Left lung (tissue), 14 donors: ENCODE measurements at places on chromosomes 12 and 14.

- no peaks in the 10 kb centered on the region for H3K27me3 ChIP-seq
- H3K36me3 ChIP-seq, result no peaks in the 10 kb centered on the region
- DNase-seq, result no peak
- peaks cover 11% of the 10 kb centered on the region for H3K4me1 ChIP-seq
- no peak overlapping the region for H3K4me3 ChIP-seq
Observed at GRCh38 chr12:104991565-104992128, 5.5 kb downstream of the NOPCHAP1 start.

- no peak for DNase-seq
- H3K4me1 ChIP-seq, result no peaks in the 10 kb centered on the region
- no peaks in the 10 kb centered on the region for H3K36me3 ChIP-seq
- no peak overlapping the region for H3K4me3 ChIP-seq
Observed at GRCh38 chr14:33386781-33387180, 448.1 kb downstream of the NPAS3 start.

DNA sequence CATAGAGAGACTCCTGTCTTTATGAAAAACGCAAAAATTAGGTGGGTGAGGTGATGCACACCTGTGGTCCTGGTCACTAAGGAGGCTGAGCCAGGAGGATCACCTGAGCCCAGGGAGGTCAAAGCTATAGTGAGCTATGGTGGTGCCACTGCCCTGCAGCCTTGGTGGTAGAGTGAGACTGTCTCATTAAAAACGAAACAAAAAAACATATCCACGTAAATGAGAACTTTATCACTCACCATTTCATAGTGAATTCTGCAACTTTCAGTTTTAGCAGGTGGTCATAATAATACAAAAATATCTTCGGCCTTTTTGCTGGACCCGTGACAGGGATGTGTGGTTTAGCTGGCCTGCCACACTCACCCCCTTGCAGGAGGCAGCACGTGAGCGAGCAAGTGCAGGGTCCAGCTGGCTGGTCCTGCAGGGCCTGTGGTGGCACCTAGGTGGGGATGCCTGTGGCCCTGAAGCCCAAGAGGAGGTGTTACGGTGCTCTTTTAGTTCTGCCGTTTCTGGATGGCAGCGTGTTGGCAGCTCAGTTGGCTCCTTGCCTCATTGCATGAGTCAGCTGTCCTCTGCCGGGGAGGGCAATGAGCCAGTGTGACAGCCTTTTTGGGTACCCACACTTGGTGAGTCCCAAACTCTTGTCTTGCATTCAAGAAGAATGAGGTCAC lies 1330.7 kb upstream of the TMEM132C start:
- H3K36me3 ChIP-seq, result no peaks in the 10 kb centered on the region
- H3K4me3 ChIP-seq, result no peak overlapping the region
- H3K27me3 ChIP-seq, result no peaks in the 10 kb centered on the region
- H3K4me1 ChIP-seq, result no peaks in the 10 kb centered on the region
- no peak overlapping the region for H3K27ac ChIP-seq

DNA sequence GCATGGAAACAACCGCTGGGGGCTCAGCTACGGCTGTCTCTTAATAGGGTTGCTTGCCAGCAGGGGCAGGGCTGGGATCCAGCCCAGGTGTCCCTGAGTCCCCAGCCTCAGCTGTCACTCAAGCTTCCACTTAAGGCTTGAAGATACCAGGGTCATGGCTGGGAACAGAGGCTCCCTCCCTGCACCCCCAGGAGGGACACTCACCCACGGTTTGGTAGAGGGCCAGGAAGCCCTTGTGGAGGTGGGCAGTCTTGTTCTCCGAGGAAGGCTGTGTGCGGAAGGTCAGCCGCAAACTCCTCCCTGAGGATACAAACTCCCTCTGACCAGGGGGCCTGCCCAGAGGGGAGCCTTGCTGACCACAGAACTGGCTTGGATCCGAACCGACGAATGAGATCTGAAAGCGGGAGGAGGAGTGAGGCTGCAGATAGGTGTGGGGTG lies 7.3 kb downstream of the C1RL start:
- no peak overlapping the region for H3K4me3 ChIP-seq
- H3K36me3 ChIP-seq, result no peaks in the 10 kb centered on the region
- H3K27me3 ChIP-seq, result no peaks in the 10 kb centered on the region

- DNase-seq, result no peak
- no peak overlapping the region for H3K27ac ChIP-seq
- H3K4me3 ChIP-seq, result no peak overlapping the region
- no peaks in the 10 kb centered on the region for H3K36me3 ChIP-seq
- H3K4me1 ChIP-seq, result no peaks in the 10 kb centered on the region
- H3K27me3 ChIP-seq, result no peaks in the 10 kb centered on the region
Observed at GRCh38 chr12:97003276-97003675, 96.2 kb downstream of the NEDD1 start.

- H3K4me1 ChIP-seq, result no peaks in the 10 kb centered on the region
- DNase-seq, result no peak
- no peak overlapping the region for H3K4me3 ChIP-seq
- no peaks in the 10 kb centered on the region for H3K27me3 ChIP-seq
- no peaks in the 10 kb centered on the region for H3K36me3 ChIP-seq
Observed at GRCh38 chr14:30243207-30243606, 315.6 kb upstream of the PRKD1 start.

- H3K4me1 ChIP-seq, result no peaks in the 10 kb centered on the region
- H3K4me3 ChIP-seq, result no peak overlapping the region
- no peak overlapping the region for H3K27ac ChIP-seq
- H3K27me3 ChIP-seq, result no peaks in the 10 kb centered on the region
- DNase-seq, result no peak
- no peaks in the 10 kb centered on the region for H3K36me3 ChIP-seq
Observed at GRCh38 chr14:96911499-96912149, 114.4 kb downstream of the VRK1 start.

- H3K36me3 ChIP-seq, result no peaks in the 10 kb centered on the region
- no peak overlapping the region for H3K27ac ChIP-seq
- H3K4me3 ChIP-seq, result no peak overlapping the region
- DNase-seq, result peak; percentile 93
- H3K4me1 ChIP-seq, result peaks cover 5% of the 10 kb centered on the region
- peaks cover 28% of the 10 kb centered on the region for H3K27me3 ChIP-seq
Observed at GRCh38 chr12:131860472-131861260, 32.5 kb downstream of the MMP17 start.

DNA sequence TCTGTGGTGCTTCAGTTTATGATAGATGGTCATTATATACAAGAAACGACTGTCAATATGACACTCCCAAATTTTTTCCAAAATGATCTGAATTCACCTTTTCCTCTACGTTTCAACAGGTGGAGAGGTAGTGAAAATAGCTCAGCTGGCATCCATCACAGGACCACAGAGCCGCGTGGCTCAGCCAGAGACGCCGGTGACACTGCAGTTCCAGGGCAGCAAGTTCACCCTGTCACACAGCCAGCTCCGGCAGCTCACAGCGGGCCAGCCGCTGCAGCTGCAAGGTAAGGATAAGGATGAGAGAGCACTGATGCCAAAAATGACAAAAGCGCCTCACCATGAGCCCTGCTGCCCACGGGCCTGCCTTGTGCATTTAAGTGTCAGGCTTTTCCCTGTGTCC lies 73.9 kb downstream of the EP400 start:
- DNase-seq, result no peak
- no peak overlapping the region for H3K27ac ChIP-seq
- H3K4me3 ChIP-seq, result no peak overlapping the region
- H3K36me3 ChIP-seq, result peaks cover 3% of the 10 kb centered on the region

DNA sequence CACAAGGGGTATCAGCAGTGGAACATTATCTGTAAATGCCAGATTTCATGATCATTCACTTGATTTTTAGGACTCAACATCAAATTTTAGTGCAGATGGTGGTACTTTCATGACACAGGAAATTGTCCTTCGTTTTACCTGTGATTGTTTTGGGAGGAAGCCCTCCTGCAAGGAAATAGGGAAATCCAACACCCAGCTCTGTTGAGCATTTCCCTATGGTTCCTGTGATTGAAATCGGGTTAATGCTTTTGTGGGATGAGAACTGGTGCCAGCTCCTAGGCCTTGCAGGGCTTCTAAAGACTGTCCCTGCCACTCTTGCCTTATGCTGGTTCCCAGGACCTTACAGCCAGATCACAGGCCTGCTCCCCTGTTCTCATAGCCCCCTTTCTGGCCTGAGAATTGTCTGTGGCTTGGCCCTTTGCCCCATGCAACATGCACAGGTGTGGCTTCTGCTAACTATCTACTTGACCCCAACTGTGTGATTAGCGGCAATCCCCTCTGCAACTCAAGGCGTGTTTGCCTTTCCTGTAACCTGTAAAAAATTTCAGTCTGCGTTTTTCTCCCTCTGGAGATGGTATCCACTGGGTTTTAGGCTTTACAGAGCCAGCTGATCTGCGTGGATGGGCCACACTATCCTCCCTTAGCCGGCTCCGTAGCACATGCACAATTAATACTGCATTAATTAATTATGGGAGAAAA lies 112.5 kb downstream of the ETV6 start:
- H3K27me3 ChIP-seq, result no peaks in the 10 kb centered on the region
- H3K4me1 ChIP-seq, result peaks cover 90% of the 10 kb centered on the region
- peak overlapping the region; percentile 96 for H3K27ac ChIP-seq
- H3K4me3 ChIP-seq, result no peak overlapping the region
- no peak for DNase-seq

- no peaks in the 10 kb centered on the region for H3K4me1 ChIP-seq
- no peak overlapping the region for H3K27ac ChIP-seq
- no peak for DNase-seq
- H3K36me3 ChIP-seq, result no peaks in the 10 kb centered on the region
- no peak overlapping the region for H3K4me3 ChIP-seq
Observed at GRCh38 chr14:66395300-66395699, 90.9 kb upstream of the CCDC196 start.

DNA sequence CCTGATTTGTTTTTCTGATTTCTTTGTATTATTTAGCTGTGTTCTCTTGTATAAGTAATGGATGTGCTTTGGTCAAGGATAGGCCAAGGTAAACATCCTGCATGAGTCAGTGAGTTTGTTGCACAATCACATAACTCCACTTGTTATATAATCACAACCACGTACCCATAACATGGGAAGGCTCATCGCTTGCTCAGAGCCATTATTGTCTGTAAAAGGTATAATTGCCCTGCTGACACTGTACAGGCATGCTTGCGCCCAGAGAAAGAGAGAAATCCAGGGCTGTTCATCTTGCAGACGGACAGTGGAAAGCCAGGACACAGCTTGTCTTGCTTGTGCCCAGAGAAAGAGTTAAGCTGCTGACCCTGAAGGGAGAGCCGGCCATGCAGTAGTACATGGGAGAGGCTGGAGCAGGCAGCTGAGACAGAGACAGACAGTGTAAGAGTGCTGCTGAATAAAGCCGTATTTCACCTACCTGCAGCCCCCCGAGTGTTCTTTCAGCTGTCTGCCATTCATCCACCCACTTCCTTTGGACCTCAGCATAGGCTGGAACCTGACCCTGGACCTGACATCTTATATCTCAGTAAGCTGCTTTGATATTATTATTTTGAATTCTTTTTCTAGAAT lies 174.7 kb upstream of the DAAM1 start:
- no peaks in the 10 kb centered on the region for H3K4me1 ChIP-seq
- H3K27me3 ChIP-seq, result no peaks in the 10 kb centered on the region
- H3K36me3 ChIP-seq, result no peaks in the 10 kb centered on the region
- no peak for DNase-seq
- no peak overlapping the region for H3K4me3 ChIP-seq

- H3K4me1 ChIP-seq, result no peaks in the 10 kb centered on the region
- H3K4me3 ChIP-seq, result no peak overlapping the region
- H3K27me3 ChIP-seq, result no peaks in the 10 kb centered on the region
- H3K27ac ChIP-seq, result no peak overlapping the region
- no peaks in the 10 kb centered on the region for H3K36me3 ChIP-seq
Observed at GRCh38 chr14:65268594-65268993, 143.9 kb upstream of the FUT8 start.

DNA sequence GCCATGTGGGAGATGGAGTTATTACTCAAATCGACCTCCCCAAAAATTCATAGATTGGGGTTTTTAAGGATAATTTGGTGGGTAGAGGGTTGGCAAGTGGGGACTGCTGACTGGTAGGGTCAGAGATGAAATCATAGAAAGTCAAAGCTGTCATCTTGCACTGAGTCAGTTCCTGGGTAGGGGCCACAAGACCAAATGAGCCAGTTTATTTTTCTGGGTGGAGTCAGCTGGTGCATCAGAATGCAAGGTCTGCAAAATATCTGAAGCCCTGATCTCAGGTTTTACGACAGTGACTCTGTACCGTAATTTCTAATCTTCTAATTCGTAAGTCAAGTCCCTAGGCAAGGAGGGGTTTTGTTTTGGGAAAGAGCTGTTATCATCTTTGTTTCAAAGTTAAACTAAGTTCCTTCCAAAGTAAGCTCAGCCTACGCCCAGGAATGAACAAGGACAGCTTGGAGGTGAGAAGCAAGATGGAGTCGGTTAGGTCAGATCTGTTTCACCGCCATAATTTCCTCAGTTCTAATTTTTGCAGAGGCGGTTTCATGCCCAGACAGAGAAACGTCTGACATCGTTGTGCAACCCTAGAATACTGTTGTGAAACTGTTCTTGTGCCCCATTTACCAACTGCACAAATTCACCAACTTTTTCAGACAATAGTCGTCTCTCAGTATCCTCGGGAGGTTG lies 104.5 kb upstream of the SFSWAP start:
- H3K36me3 ChIP-seq, result no peaks in the 10 kb centered on the region
- no peak overlapping the region for H3K27ac ChIP-seq
- no peak overlapping the region for H3K4me3 ChIP-seq
- DNase-seq, result no peak

DNA sequence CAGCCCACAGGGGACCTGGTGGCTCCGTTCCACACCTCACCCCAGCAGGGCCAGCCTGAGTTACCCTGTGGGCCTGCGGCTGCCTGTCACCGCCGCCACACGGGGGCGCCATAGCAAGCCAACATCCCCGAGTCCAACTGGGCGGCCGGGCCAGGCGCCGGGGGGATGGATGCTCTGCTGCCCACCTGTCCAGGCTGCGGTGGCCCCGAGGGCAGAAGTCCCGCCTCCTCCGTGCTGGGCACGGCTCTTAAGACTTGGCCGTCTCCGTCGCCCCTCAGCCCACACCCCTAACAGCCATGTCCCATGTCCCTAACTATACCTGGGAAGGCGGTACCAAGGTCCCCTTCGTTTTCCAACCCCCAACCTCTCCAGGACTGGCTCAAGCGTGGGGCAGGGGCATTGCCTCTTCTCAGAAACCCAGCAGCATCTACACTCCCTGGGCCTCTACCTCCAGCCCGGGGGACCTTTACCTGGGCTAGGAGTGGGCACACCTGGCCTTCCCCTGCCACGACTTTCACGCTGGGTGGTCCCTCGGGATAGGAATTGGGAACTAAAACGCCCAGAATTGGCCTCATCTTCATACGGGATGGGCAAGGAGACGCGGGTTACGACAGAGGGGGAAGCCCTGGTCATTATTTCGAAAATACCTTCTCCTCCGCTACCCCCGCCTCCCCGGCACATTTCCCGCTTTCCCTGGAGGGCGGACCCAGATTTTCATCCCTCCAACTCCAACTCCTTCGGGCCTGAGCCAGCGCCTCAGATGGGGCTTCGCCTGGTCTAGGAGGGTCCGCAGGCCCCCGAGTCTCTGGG lies 1.1 kb upstream of the CYP46A1 start:
- peaks cover 7% of the 10 kb centered on the region for H3K4me1 ChIP-seq
- H3K4me3 ChIP-seq, result peak overlapping the region; percentile 71
- no peaks in the 10 kb centered on the region for H3K27me3 ChIP-seq
- DNase-seq, result peak; percentile 63

GRCh38 chr12:104163631-104164030 lies 25.6 kb upstream of the NFYB start:
- no peak overlapping the region for H3K27ac ChIP-seq
- no peaks in the 10 kb centered on the region for H3K4me1 ChIP-seq
- no peaks in the 10 kb centered on the region for H3K27me3 ChIP-seq
- no peak overlapping the region for H3K4me3 ChIP-seq

- no peaks in the 10 kb centered on the region for H3K27me3 ChIP-seq
- no peaks in the 10 kb centered on the region for H3K36me3 ChIP-seq
- DNase-seq, result no peak
- no peak overlapping the region for H3K4me3 ChIP-seq
Observed at GRCh38 chr12:117202033-117202432, 11.8 kb upstream of the FBXO21 start.

GRCh38 chr14:75147423-75148071 lies 20.7 kb upstream of the NEK9 start:
- H3K27me3 ChIP-seq, result no peaks in the 10 kb centered on the region
- H3K27ac ChIP-seq, result peak overlapping the region; percentile 62
- peaks cover 84% of the 10 kb centered on the region for H3K4me1 ChIP-seq
- DNase-seq, result peak; percentile 76
